ENCODE measurements at places on chromosomes 11 and 22.

- DNase-seq, result no peak
These were observed 64.8 kb downstream of the RPUSD4 start for GRCh38 chr11:126146454-126147192.

GRCh38 chr22:27786291-27786932 is 15.1 kb downstream of the MN1 start:
- DNase-seq, result no peak

DNA sequence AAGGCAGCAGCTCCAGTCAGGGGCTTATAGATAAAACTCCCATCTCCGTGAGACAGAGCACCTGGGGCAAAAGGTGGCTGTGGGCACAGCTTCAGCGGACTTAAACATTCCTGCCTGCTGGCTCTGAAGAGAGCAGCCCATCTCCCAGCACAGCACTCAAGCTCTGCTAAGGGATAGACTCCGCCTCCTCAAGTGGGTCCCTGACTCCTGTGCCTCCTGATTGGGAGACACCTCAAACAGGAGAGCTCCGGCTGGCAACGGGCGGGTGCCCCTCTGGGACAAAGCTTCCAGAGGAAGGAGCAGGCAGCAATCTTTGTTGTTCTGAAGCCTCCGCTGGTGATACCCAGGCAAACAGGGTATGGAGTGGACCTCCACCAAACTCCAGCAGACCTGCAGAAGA is 279.4 kb downstream of the LARGE1 start:
- no peak for DNase-seq

DNA sequence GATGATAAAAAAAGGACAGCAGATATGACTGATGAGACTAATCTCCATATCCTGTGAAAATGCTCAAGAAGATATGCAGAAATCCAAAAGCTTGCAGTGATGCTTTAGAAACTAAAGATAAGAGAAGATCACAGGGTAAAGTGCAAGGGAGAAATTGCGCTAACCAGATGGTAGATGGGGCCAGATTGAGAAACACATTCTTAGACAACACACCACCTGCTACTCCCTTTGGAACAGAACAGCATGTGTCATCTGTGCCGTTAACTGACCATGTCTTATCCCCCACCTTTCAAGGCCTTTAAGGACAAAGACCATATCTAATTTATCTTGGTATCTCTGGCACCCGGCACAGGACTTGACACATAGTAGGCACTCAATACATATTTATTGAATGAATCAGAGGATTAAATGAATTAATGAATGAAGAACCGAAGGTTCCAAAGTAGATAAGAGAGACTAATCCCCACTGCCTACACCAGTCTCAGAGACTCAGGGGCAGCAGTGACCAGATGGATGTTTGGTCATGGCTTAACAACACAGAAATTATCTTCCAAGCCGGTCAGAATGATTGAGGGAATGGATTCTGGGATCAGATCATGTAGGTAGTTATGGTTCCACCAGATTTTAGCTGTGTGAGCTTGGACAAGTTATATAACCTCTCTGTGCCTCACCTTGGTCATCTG is 12.3 kb upstream of the P2RY2 start:
- no peak for DNase-seq

DNA sequence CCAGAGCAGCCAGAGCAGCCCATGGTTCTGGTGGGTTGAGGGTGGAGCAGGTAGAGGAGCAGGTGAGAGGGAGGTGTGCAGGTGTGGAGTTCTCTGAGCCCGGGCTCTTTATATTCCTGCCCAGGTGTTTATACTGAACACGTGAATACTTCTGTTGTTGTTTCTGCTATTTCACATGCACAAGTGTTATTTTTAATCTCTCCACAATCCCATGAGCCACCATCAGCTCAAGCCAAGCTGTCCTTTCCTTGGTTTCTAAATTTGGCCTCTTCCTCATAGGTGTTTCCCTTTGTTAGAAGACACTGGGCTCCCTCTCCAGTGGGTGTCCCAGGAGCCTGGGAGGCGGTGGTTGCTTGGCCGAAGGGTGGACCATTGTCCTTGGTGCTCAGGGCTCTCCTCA is at the start of gene KRTAP5-3:
KRTAP5-3 (minus strand) TSS at position 101 of the 400 bp plus-strand sequence; CDS start at position 23, 78 bp downstream.
- no peak for DNase-seq

- no peak for DNase-seq
These were observed 66.7 kb upstream of the LINC01488 start for GRCh38 chr11:69414773-69415187.

GRCh38 chr22:45317551-45318167 is 7.9 kb downstream of the FAM118A start:
- DNase-seq, result no peak

DNA sequence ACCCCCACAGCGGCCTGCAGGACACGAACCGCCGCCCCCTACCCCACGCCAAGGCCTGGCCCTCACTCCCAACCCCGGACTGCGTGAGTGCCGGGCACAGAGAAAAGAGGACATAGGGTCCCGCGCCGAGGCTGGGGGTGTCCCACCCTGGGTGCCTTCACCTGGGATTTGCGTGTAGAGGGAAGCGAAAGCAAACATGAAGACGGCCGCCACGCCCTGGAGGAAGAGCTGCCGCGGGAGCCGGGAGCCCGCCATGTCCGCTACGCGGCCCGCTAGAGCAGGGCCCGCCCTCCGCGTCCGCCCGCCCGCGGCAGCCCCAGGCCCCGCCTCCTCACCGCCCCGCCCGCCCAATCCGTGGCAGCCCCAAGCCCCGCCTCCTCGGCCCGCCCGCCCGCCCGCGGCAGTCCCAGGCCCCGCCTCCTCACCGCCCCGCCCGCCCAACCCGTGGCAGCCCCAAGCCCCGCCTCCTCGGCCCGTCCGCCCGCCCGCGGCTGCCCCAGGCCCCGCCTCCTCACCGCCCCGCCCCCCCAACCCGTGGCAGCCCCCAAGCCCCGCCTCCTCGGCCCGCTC is at the start of gene LMF2:
LMF2 (minus strand) TSS at position 282 of the 570 bp plus-strand sequence; CDS start at position 255, 27 bp downstream.
- peak; percentile 93 for DNase-seq

GRCh38 chr11:56968524-56968923 is 20.2 kb upstream of the OR5AK2 start:
- no peak for DNase-seq

- no peak for DNase-seq
These were observed 17.7 kb downstream of the LRRC10B start for GRCh38 chr11:61526229-61526628.

- DNase-seq, result no peak
These were observed 37.9 kb upstream of the PRR5 start for GRCh38 chr22:44664149-44664548.

DNA sequence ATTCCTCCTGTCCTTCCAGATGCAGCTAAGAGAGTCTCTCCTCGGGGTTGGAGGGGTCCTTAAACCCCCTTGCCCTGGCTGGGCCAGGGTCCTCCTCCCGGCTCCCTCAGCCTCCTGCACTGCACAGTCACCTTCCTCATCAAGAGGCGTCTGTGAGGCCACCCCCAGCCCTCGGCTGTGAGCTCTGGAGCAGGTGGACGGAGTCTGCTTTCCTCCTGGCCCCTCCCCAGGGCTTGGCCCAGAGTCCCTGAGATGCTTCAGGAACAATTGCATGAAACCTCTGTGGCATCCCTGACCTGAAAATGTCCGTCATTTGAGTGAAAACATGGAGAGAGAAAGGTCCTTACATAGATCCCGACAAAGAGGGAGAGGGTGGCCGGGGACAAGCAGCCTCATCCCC is 6.7 kb upstream of the FGF3 start:
- no peak for DNase-seq

DNA sequence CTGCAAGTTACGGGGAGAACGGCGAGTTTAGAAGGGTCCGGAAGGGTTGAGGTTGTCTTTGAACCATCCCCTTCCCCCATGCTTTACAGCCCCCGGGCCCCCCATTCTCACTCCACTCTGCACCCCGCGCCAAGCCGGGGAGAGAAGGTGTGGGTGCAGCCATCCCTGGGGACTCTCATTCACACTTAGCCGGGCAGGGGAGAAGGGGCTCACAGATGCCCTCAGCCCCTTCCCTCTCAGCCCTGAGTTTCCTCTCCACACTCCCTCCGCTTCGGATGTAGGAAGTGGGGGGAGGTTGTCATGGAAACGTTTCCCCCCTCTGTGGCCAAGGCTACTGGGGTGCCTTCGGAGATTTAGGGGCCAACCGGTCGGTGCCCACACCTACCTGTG is 334 bp downstream of the CADM1 start:
- DNase-seq, result no peak

- DNase-seq, result no peak
These were observed 372.1 kb downstream of the BRD1 start for GRCh38 chr22:49455595-49455994.

DNA sequence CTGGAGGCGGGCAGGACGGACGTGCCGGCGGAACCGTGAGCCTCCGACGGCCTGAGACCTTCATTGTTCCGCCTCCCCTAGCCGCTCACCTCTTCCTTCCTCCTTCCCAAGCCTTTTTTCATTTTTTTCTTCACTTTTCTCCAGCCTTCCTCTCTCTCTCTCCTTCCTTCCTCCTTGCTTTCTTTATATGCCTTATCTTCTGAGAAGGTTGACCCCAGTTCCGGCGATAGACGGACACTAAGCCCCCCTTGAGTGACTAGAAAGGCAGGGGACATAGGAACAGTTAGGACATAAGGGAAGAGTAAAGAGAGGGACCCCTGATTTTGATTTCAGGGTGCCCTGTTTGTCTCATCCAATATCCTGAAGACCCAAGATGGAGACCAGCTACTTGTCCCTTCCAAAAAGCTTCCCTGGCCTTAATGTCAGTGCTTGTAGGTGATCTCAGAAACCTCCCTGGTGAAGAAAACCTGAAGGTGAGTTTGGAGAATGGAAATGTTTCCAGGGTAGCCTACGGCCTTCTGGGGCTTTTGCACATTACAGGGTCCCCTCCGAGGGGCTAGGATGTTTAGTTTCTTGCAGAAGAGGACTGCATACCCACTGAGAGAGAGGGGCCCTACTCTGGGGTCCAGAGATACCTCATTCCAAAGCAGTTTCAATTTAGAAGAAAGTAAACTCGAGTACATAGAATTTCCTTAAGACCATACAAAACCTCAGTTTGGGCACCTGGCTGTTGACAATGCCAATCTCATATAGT is 3.5 kb downstream of the ADM start:
- DNase-seq, result no peak

DNA sequence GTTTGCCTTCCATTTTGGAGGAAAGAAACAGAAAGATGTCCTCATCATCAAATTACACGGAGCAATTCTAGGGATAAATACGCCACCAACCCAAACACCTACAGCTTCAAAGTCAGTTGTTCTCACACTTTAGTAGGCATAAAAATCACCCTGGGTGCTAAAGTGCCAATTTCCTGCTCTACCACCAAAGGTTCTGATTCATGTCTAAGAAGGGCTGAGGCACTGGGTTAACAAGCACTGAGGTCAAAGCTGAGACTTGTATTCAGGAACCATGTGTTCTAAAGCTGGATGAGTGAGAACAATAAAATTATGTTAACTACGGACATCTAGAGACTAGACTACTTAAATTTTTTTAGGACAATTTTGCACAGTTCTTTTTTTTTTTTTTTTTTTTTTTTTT is 127.6 kb downstream of the MPPED2 start:
- no peak for DNase-seq

DNA sequence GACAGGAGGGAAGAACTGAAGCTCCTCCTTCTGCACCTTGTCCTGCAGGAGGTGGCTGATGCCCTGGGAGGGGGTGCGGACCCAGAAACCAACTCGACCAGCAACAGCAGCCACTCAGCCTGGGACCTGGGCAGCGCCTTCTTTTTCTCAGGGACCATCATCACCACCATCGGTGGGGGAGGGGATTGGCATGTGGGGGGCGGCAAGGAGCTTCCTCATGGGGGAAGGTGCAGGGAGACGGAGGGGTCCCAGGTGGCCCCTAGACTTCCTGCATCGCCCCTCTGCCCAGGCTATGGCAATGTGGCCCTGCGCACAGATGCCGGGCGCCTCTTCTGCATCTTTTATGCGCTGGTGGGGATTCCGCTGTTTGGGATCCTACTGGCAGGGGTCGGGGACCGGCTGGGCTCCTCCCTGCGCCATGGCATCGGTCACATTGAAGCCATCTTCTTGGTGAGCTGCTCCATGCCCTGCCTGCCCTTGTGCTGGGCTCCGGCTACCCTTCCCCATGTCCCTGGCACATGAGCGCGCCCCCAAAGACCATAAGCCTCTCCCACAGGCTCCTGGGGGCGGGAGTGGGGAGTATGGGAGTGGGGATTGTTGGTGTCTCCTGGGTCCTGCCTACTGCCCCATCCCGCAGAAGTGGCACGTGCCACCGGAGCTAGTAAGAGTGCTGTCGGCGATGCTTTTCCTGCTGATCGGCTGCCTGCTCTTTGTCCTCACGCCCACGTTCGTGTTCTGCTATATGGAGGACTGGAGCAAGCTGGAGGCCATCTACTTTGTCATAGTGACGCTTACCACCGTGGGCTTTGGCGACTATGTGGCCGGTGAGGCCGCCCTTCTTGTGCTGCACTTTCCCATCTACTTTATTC is 3.1 kb upstream of the CATSPERZ start:
- no peak for DNase-seq

DNA sequence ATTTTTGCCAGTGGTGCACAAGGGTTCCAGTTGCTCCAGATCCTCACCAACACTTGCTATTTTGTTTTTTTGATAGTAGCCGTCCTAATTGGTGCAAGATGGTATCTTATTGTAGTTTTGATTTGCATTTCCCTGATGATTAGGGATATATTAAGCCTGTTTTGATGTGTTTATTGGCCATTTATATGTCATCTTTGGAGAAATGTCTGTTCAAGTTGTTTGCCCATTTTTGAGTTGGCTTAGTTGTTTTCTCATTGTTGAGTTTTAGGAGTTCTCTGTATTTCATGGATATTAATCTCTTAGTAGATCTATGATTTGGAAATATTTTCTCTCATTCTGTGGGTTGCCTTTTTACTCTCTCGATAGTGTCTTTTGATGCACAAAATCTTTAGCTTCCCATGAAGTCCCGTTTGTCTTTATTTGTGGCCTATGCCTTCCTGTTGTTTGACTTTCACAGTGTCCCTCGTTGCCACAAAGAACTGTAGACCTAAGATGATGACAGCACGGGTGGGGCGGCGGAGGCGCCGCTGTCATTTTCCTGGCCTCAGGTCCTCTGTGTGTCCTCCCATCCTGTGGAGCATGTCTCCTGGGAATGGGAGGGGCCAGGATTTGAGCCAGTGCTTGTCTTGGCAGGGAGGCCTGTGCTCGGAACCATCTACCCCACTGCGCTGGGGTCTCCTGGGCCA is 33.5 kb downstream of the LRP5 start:
- DNase-seq, result no peak

- DNase-seq, result no peak
These were observed 713.1 kb upstream of the ARHGAP42 start for GRCh38 chr11:99973993-99974392.

- DNase-seq, result no peak
These were observed 104.5 kb upstream of the TEAD1 start for GRCh38 chr11:12569499-12570425.

DNA sequence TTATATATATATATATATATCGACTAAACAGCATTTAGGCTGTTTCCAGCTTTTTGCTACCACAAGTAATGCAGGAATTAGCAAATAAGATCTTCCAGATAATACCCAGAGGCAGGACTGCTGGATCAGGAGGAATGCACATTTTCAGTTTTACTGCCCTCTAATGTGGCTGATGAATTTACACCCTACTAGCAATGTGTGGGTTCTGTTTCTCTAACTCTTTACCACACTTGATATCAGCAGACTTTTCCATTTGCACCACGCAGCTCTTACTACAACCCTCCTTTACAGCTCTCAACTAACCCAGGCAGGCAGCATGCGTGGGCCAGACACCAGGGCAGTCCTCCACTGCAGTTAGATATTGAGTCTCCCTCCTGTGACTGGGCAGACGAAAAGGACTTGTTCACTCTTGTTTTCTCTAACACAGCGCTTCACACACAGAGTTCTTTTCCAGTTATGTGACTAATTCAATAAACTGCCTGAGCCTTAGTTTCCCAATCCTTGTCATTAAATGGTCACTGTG is 67.7 kb downstream of the IGLL5 start:
- no peak for DNase-seq

- no peak for DNase-seq
These were observed 63.2 kb downstream of the GRIA4 start for GRCh38 chr11:105673089-105673488.

Measured in activated CD4-positive, alpha-beta T cell treated with anti-CD3 and anti-CD28 coated beads for 24 hours (primary cell).